Activated gamma-delta T cell treated with anti-CD3 and anti-CD28 coated beads, Interleukin-2, amount 50 U/mL, for 16 hours (primary cell): ENCODE measurements at places on chromosomes 4 and X.

DNA sequence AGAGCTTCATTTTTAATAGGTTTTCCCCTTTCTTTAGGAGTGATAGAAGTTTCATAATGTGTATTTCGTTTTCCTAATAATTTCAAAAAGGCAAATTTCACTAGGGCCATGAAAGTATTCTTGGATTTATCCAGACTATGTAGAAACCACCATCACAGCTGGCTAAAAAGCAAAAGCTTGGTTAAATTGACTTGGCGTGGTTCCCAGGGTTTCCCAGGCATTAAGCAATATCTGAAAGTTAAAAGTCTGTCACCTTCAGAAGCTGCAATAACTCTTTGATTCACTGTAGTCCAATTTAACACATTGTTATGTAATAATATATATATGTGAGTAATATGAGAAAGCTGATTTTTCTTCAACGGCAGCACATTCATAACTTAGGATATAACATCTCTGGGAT is 38.3 kb downstream of the NDNF start:
- no peak for DNase-seq

- DNase-seq, result no peak
Observed at GRCh38 chr4:6489927-6490326, 17.5 kb upstream of the PPP2R2C start.

DNA sequence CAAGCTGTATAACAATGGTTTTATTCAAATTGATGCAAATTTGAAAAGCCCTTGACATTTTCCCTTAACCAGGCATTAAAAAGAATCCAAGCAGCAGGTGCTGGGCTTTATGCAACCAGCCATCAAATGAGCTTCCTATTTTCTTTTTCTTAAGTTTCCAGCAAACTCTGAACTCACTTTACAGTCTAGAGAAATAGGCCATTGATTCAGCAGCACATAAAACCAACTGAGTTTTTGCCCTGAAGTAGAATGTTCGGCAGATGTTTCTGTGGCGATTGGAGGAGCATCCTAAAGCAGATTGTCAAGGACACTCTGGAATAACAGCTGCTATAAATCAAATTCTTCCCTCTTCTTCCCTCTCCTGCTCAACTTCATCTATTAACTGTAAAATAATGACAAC is 582.8 kb upstream of the CPEB2 start:
- no peak for DNase-seq

DNA sequence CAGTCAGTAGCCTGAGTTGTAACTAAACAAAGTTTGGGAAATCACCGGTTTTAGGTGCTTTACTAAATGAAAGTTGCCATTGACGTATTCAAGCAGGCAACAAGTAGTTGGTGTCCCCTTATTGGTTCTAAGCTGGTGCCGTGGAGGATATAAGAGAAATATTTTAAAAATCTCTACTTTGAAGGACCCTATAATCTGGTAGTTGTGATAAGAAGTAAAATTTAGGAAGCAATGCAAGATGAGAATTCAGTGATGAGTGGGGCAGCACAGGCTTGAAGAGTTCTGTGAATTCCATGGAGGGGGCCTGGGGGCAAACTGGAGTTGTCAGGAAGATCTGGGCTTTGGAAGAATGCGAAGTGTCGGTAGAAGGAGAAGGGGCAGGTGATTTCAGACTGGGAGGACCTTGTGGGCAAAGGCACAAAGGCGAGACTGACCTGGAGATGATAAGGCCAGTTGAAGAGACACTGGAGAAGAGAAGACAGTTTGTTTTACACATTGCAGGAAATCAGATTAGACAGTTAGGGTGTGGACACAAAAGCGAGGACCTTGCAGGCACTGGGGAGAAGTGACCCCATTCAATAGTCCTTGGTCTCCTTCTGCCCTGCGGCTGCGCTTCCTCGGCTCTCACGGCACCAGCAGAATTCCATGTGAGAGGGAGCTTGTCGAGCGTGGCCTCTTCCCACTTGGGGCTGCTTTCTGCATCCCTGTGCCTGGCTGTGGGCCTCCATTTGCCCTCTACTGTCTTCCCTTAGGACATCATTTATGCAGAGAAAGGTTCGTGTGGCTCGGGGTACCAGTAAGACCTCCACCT is 1.3 kb downstream of the RHOH start:
- no peak for DNase-seq

- no peak for DNase-seq
Observed at GRCh38 chrX:477441-478012, 90.8 kb upstream of the PPP2R3B start.

DNA sequence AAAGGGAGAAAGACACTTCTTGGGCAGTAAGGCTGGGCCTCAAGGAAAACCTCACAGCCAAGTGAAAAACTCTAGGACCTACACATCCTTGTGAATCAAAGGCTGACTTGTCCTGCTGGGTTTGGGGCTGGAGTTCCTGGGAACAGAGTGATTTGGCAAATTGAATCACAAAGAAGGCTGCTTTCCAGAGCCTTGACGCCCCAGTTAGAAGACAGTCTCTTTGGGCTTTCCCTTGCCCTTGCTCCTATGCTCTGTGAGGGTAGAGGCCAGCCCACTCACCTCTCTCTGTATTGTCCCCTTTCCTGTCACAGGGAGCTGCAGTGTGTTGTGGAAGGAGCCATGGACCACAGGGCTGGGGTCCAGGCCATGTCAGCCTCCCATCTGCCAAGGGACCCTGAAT is 9.6 kb downstream of the AMER1 start:
- DNase-seq, result no peak

- no peak for DNase-seq
Observed at GRCh38 chrX:153769158-153769864, 5.3 kb downstream of the PLXNB3 start.

DNA sequence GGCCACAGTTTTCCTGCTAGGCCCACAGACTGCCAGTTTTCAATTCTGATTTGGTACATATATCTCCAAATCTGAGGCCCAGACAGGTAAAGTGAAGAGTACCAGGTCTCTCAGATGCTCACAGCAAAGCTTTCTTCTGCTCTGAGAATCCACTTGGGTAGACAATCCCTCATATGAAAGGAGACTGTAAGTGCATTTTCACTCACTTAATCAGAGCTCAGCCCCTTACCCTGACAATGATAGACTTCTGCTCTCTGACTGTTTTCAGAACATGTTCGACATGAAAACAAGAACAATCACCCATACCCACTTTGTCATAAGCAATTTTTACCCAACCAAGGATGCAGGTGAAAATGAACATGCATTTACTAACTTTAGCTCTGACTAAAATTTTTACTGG is 7.1 kb downstream of the GPRIN3 start:
- no peak for DNase-seq

- DNase-seq, result no peak
Observed at GRCh38 chrX:124018023-124018422, 56.5 kb downstream of the STAG2 start.
